CD4-positive, alpha-beta T cell treated with Interleukin-4 for 1 hour (primary cell): ENCODE measurements at places on chromosomes 13 and 19.

DNA sequence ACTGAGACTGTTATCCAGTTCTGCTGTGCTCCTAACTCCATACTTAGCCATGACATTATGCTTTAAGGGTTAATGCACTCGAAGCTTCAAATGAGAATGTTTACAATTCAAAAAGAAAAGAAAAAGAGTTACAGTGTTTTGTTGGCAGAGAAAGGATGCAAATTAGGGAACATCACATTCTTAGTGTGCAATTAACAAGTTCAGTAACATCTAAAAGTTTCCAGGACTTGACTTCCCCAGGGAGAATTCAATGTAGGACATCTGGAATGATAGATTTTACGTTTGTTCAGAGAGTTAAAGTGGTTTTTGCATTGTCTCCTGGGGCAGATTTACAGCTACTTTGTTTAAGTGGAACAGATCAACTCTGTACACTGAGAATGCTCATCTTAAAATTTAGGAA lies 525.2 kb downstream of the LIG4 start:
- DNase-seq = no peak

- peak; percentile 44 for DNase-seq
Observed at GRCh38 chr19:13920940-13921747, 15.1 kb downstream of the CC2D1A start.

GRCh38 chr19:36605101-36605876 lies at the start of gene ZNF382:
Gene ZNF382 (plus strand): TSS chr19:36605313. CDS start chr19:36609915, 4,602 bp downstream.
- DNase-seq = peak; percentile 88

GRCh38 chr13:112814905-112815585 lies 125.2 kb downstream of the ATP11A start:
- no peak for DNase-seq

DNA sequence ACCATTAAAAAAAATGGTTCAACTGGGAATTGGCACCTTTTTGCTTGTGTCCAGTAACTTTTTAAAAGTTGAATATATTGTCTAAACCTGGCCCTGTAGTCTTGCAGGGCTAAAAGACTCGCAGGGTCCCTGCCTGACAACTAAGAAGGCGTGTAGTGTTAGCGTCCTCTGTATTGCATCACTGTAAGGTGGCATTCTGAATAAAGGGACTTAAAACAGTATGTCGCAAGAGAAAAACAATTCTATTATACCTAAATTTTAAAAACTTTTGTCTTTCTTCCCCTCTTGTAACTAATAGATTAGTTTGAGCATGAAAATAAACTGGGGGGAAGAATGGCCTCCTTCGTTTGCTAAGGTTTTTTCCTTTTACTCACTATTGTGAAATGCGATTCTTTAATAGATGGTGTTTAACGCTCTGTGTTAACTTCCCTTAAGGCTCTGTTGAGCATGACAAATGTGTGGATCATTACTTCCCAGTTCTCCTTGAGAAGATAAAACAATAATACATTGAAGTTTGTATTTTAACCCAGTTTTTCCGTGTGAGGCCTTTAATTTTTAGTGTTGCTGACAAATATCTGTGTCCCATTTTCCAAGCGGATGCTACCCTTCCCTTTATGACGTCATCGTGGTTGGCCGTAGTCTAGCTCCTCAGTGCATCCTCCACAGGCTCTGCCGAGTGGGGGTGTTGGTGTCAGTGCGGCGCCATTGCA lies 134.6 kb downstream of the KATNAL1 start:
- DNase-seq = no peak

- DNase-seq = no peak
Observed at GRCh38 chr19:15248648-15249527, 16.6 kb upstream of the EPHX3 start.

GRCh38 chr13:101492251-101492910 lies 39.9 kb downstream of the ITGBL1 start:
- DNase-seq = no peak

- no peak for DNase-seq
Observed at GRCh38 chr19:12034620-12035019, 859 bp downstream of the ZNF433 start.

- no peak for DNase-seq
Observed at GRCh38 chr13:50412046-50412617, 396.9 kb downstream of the KCNRG start.

DNA sequence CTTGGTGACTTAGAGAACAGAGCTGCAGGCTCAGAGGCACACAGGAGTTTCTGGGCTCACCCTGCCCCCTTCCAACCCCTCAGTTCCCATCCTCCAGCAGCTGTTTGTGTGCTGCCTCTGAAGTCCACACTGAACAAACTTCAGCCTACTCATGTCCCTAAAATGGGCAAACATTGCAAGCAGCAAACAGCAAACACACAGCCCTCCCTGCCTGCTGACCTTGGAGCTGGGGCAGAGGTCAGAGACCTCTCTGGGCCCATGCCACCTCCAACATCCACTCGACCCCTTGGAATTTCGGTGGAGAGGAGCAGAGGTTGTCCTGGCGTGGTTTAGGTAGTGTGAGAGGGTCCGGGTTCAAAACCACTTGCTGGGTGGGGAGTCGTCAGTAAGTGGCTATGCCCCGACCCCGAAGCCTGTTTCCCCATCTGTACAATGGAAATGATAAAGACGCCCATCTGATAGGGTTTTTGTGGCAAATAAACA lies 9.9 kb downstream of the APOC1 start:
- DNase-seq = no peak

- DNase-seq = no peak
Observed at GRCh38 chr13:67299751-67300150, 69.6 kb upstream of the PCDH9 start.

DNA sequence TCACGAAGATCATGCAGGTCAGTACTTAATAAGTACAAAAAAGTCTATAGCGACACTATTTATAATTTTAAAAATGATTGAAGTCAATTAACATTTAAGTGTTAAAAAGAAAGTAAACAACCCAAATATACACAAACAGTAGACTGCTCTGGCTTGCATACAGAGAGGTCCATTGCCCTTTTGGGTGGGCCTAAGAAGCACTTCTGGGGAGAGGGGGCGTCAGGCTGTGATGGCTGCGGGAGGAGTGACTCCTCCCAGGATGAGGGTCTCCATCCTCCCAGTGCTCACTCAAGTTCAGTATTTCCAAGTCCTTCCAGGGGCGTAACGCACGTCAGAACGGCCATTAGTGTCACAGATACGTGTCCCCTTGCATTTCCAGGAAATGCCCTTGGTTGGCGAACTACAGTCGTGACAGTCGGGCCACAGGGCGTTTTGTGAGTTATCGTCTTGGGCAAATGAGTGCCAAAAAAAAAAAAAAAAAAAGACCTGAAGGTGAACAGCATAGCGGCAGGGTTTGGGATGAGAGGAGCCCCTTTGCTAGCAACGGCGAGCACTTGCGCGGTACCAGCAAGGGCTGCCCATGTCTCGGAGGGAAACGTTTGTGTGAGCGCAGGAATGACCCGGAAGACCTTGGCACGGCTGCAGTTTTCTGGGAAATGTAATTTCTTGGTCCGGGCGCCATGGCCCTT lies at the start of gene SCGB2B2:
SCGB2B2 (minus strand) TSS at position 463 of the 689 bp plus-strand sequence. CDS start 82,596 bp downstream, outside the sequence.
- peak; percentile 67 for DNase-seq

GRCh38 chr13:48281556-48281955 lies 22.0 kb upstream of the RB1 start:
- DNase-seq = no peak

GRCh38 chr19:21130097-21130775 lies 11.6 kb upstream of the ZNF431 start:
- DNase-seq = no peak

GRCh38 chr13:27053902-27054595 lies 117.6 kb downstream of the USP12 start:
- no peak for DNase-seq

DNA sequence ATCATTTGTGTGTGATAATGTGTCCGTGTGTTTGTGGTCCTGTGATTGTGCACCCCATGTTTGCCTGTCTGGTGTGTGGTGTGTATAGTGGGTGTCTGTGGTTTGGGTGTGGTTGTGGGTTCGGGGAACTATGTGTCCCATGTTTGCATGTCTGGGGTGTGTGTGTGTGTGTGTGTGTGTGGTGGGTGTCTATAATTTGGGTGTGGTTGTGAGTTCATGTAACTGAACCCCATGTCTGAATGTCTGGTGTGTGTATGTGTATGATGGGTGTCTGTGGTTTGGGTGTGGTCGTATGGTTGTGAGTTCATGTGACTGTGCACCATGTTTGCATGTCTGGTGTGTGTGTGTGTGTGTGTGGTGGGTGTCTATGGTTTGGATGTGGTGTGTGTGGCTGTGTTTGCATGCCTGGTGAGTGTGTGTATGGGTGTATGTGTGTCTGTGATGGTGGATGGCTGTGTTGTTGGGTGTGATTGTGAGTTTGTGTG lies 11.1 kb upstream of the NFIX start:
- peak; percentile 37 for DNase-seq

GRCh38 chr19:48638831-48639381 lies 1.7 kb upstream of the DBP start:
- no peak for DNase-seq

DNA sequence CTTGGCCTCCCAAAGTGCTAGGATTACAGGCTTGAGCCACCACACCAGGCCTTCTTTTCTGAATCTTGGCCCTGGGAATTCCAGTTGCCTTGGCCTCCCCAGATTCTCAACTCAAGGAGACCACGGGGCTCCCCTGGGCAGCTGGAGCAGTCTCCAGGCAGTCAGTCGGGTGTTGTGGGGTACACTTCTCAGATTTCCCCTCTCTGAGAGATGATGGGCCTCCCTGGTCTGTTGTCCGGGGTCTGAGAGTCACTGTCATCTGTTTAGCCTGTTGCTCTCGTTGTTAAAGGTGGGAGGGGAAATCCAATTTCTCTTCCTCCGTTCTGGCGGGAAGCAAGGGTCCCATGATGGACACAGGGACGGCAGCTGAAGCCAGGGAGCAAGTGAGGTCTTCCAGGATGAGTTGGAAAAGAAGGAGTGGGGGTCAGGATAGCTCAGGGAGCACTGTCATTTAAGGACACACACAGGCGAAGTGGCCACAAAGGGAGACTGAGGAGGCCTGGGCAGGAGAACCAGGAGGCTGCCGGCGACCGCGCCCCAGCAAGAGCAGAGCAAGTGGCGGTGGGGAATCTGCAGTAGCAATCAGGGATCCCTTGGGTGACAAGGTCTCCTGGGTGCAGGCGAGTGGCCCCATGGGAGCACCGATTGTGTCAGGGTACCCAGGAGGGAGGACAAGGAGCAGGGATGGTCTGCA lies 15.7 kb downstream of the WTIP start:
- DNase-seq = no peak

DNA sequence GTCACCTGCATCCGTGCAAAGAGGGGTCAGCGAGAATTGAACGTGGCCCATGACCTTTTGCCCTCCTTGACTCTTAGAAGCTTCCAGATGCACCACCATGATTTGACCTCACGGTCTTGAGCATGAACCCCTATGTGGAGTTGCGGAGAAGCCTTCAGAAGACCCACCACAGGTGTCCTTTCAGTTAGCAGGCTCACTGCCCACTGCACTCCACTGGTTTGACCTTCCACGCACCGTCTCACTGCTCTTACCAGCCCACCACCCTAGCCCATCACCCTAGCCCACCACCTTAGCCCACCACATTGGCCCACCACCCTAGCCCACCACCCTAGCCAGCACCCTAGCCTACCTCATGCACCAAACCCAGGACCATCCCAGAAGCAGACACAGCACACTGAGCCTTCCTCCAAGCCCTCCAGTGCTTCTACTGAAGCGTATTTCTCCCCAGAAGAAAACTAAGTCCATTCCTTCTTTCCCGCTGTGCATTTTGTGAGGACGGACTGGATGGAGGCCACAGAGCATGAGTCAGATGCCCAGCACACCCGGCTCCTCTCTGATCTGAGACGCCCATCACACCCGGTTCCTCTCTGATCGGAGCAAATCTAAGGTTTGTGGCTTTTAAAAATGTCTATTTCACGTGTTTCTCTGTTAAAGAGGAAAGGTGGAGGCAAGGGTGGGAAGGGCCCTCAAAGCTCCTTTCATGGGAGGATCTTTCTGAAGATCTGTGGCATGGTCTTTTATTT lies 45.8 kb downstream of the SOX1 start:
- DNase-seq = no peak

- no peak for DNase-seq
Observed at GRCh38 chr19:28498404-28498976, 714.5 kb downstream of the UQCRFS1 start.

GRCh38 chr19:50060107-50060506 lies 34.3 kb downstream of the ZNF473 start:
- no peak for DNase-seq

DNA sequence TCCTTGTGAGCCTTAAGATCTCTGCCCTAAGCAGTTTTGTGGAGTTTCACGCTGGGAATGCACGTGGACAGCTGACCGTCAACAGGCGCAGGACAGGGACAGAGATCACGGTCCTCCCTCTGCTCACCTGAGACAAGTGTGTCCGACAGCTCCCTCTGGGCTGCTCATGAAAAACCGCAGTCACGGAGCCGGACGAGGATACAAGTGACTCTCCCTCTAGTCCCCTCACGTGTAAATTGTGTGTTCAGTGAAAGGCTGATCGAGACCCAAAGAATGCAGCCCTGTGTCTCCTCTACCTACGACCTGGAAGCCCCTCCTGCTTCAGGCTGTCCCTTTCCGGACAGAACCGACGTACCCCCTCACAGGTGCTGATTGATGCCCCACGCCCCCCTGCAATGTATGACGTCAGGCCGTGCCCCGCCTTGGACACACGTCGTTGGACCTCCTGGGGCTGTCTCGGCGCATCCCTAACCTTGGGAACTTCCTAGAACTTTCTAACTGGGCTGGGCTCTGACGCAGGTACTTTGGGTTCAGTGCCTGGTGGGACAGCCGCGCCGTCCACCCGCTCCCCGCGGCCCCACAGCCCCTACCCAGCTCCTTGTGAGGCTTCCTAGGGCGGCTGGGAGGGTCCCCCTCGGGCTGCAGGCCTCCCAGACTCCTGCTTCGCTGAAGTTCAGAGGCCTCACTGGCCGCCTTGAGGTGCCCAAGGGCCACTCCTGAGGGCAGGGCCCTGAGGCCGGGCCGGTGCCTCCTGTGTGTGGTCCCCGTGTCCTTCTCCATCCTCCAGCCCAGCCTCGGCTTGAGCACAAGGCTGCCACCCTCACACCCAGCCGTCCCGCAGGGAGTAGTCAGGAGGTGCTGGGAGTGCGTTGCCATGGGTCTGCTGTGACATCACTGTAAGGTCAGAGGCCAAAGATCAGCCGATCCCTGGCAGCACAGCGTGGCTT lies at the start of gene C13orf46:
C13orf46 (minus strand) TSS at position 859 of the 947 bp plus-strand sequence; CDS start at position 780, 79 bp downstream.
- DNase-seq = no peak

DNA sequence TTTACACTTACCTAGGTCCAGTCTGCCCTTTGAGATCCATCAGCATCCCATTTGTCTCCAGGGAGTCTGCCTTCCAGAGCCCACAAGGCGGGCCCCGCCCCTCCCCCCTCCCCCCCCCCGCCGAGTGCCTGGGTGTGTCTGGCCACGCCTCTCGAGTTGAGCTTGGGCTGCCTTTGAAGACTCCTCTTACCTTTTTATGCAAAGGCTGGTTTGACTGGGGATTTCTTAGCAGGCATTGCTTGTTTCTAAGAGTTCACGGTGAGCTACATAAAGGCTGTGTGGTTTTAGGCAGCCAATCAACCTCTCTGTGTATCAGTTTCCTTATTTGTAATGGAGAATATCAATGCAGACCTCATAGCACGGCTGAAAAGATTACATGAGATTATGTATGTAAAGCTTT lies 11.3 kb downstream of the GPR12 start:
- no peak for DNase-seq

- DNase-seq = no peak
Observed at GRCh38 chr19:44005973-44006372, 3.2 kb downstream of the ZNF230 start.
